Activated CD4-positive, alpha-beta T cell treated with anti-CD3 and anti-CD28 coated beads, Interleukin-2, amount 10 ng/mL, durations not matched to agents 24 days and 14 days (primary cell): ENCODE measurements at places on chromosomes 3 and 15. TPM values are rescaled to one million over a fixed set of nuclear protein-coding genes. Genes with fewer than 3 reads are reported as not detected.
A peak's percentile ranks its signal among the peaks of the same experiment; 100 is the strongest.

RRP9 gene
- 92.3 and 95.5 TPM in 2 replicates for total RNA-seq

DISP2 gene
- 0.02 and 0.05 TPM in 2 replicates for total RNA-seq

SCN11A gene
- total RNA-seq: not detected in 2 replicates

GPR149 gene
- not detected in 2 replicates for total RNA-seq

NMNAT3 gene
- total RNA-seq: 0.73 and 1.0 TPM in 2 replicates

GP5 gene
- 0.12 and 0.26 TPM in 2 replicates for total RNA-seq

GPR62 gene
- not detected in 2 replicates for total RNA-seq

GUCA1C gene
- total RNA-seq: not detected in 2 replicates

ADGRG7 gene
- not detected in 2 replicates for total RNA-seq

GRCh38 chr3:120192579-120192978, 92.4 kb downstream of the GPR156 start:
- H3K27ac ChIP-seq: no peak overlapping the region
- H3K4me1 ChIP-seq: no peaks in the 10 kb centered on the region
- no peak for DNase-seq
- H3K27me3 ChIP-seq: peaks cover 5% of the 10 kb centered on the region
- H3K36me3 ChIP-seq: no peaks in the 10 kb centered on the region

GRCh38 chr3:156693166-156693565, 18.8 kb downstream of the TIPARP start:
- peaks cover 60% of the 10 kb centered on the region for H3K36me3 ChIP-seq
- H3K27me3 ChIP-seq: no peaks in the 10 kb centered on the region
- peaks cover 49% of the 10 kb centered on the region for H3K4me1 ChIP-seq
- H3K4me3 ChIP-seq: no peak overlapping the region
- DNase-seq: no peak
- H3K27ac ChIP-seq: no peak overlapping the region

DNA sequence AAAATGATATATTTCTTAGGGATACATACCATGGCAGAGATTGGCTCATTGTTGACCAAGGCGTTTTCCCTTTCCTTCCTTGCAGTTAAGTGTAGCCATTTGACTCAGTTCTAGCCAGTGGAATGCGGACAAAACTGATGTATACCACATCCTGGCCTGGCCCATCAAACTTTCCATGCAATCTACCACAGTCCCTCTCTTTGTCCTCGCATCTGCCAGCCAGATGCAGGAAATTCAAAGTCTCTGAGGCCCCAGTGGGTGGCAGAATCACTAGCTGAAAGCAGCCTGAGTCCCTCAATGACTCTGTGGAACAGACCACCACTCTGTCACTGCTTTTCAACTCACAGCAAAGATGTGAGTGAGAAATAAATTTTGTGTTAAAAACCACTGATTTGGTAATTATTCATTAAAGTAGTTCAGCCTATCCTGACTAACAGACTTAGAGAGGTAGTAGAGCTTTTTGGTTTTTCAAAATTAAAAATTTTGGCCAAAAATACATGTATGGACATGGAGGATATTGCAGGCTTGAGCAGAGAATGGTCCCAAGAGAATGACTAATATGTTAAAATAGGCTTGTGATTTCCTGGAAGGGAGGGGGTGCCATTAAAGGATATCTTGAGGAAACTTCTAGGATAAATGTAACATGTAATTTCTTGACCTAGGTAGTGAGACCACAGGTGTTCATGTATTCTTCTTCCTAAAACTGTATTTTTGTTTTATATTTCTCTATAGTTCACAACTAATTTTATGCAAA, 10.9 kb downstream of the LRRFIP2 start:
- H3K4me1 ChIP-seq: peaks cover 23% of the 10 kb centered on the region
- no peaks in the 10 kb centered on the region for H3K27me3 ChIP-seq
- H3K4me3 ChIP-seq: peak overlapping the region; percentile 58
- peaks cover 32% of the 10 kb centered on the region for H3K36me3 ChIP-seq

DNA sequence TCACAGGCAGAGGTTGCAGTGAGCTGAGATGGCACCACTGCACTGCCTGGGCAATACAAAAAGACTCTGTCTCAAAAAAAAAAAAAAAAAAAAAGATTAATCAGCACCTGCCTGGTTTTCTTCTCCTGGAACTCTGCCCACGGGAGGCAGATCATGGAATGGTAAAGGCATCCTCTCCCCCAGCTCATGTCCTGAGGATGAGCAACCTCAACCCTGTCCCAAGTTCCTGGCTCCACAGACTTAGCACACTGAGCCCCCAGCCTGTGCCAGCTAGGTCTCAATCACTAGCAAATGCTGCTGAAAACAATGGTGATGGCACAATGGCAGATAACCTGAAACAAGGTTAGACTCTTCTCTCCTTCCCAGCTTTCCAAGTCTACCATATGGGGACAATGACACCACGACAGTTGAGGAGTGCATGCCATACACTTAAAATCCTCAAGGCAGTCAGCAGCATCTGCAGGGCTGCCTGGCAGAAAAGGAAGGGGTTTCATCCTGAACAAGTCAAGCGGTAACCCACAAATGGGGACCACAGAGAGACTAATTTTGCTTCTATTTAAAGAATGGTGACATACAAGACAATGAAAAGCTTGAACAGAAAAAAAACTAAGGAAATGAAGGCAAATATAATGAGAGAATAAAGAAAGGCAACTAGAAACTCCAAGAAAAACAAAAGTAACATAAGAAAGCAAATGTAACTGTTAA, 4.8 kb downstream of the CLN6 start:
- peak overlapping the region; percentile 30 for H3K27ac ChIP-seq
- peaks cover 24% of the 10 kb centered on the region for H3K36me3 ChIP-seq
- H3K4me1 ChIP-seq: peaks cover 34% of the 10 kb centered on the region

DNA sequence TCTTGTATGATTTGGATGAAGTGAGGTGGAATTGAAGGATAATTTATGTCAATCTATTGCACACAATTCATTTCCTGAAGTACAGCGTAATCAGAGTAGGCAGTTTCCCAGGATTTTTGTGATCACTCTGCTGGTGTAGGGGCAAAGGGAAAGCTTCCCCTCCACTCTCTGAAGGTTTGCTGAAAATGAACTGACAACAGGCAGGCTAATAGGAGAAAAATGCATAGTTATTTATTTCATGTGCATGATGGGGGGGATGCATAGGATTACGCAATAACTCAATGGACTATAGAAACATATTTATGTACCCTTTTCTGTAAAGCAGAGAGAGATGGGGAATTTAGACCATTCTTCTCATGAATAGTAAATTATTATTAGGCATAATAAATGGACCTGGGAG, 872.9 kb downstream of the NAALADL2 start:
- no peaks in the 10 kb centered on the region for H3K36me3 ChIP-seq
- no peak overlapping the region for H3K27ac ChIP-seq
- H3K27me3 ChIP-seq: no peaks in the 10 kb centered on the region
- no peaks in the 10 kb centered on the region for H3K4me1 ChIP-seq

- no peak overlapping the region for H3K4me3 ChIP-seq
- H3K27me3 ChIP-seq: peaks cover 8% of the 10 kb centered on the region
- H3K27ac ChIP-seq: no peak overlapping the region
- H3K36me3 ChIP-seq: no peaks in the 10 kb centered on the region
Measured at GRCh38 chr3:8635125-8635524, 9.5 kb downstream of the SSUH2 start.

DNA sequence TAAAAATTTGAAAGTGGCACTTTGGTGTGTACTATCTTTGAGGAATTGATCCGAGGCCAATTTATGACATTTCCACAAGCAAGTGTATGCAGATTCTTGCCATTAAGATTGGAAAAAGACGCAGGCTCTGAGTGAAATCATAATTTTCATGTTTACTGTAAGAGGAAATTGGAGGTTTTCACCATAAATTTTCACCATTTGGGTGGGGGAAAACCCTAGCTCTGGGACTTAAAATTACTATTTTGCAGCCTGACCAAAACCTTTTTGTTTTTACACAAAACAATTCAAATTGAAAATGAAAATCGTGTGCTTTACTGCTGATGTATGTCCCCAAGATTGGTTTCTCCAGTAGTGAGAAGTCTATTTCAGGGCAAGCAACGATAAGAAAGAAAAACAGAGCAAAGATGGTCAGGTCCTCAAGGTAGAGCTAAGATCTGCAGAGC, 282.6 kb downstream of the FOXP1 start:
- peaks cover 16% of the 10 kb centered on the region for H3K36me3 ChIP-seq
- peak overlapping the region; percentile 67 for H3K4me3 ChIP-seq
- H3K27me3 ChIP-seq: peaks cover 36% of the 10 kb centered on the region
- peak overlapping the region; percentile 91 for H3K27ac ChIP-seq

GRCh38 chr3:42184651-42185443, 81.1 kb downstream of the CCK start:
- no peak for DNase-seq
- peaks cover 2% of the 10 kb centered on the region for H3K4me1 ChIP-seq
- H3K4me3 ChIP-seq: no peak overlapping the region
- no peaks in the 10 kb centered on the region for H3K27me3 ChIP-seq
- no peak overlapping the region for H3K27ac ChIP-seq

- DNase-seq: no peak
- H3K4me1 ChIP-seq: peaks cover 4% of the 10 kb centered on the region
- H3K4me3 ChIP-seq: no peak overlapping the region
- H3K36me3 ChIP-seq: no peaks in the 10 kb centered on the region
Measured at GRCh38 chr15:69513450-69513960, 60.9 kb downstream of the RPLP1 start.

GRCh38 chr3:67706934-67707333, 52.5 kb upstream of the SUCLG2 start:
- H3K4me3 ChIP-seq: no peak overlapping the region
- H3K4me1 ChIP-seq: no peaks in the 10 kb centered on the region
- no peak overlapping the region for H3K27ac ChIP-seq
- no peaks in the 10 kb centered on the region for H3K36me3 ChIP-seq
- no peak for DNase-seq
- H3K27me3 ChIP-seq: peaks cover 3% of the 10 kb centered on the region

GRCh38 chr3:141303481-141304223, 64.7 kb upstream of the ZBTB38 start:
- H3K4me1 ChIP-seq: peaks cover 35% of the 10 kb centered on the region
- no peak overlapping the region for H3K4me3 ChIP-seq
- H3K36me3 ChIP-seq: peaks cover under 1% of the 10 kb centered on the region
- H3K27me3 ChIP-seq: peaks cover 1% of the 10 kb centered on the region
- H3K27ac ChIP-seq: no peak overlapping the region
- DNase-seq: peak; percentile 91

DNA sequence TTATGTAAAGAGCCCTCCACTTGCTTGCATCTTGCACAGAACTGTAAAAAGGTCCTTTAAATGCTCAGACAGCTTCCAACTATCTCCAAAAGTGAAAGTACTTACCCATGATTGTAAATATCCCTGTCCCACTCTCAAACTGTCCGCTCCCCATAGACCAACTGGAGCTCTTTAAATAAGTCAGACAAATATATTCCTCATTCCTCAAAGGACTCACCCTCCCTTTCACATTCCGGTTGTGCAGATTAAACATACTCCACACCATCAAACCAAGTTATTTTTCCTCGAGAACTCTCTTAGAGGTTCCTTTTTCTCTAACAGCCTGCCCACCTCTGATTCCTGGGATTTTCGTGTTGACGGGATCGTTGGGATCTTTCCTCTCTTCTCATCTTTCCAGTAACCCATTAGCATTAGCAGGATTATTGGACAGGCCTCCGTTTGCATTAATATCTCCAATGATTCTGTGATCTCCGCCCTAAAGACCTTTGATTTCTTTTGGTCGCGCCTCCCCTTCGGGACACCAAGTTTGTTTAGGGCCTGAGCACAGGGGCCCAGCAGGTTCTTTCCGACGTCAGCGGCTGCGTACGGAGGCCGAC, 763 bp downstream of the GOLGB1 start:
- peaks cover 16% of the 10 kb centered on the region for H3K27me3 ChIP-seq
- H3K36me3 ChIP-seq: no peaks in the 10 kb centered on the region
- DNase-seq: peak; percentile 73
- H3K4me3 ChIP-seq: no peak overlapping the region
- peaks cover 9% of the 10 kb centered on the region for H3K4me1 ChIP-seq

- no peak overlapping the region for H3K4me3 ChIP-seq
- no peaks in the 10 kb centered on the region for H3K4me1 ChIP-seq
- H3K27me3 ChIP-seq: peaks cover 7% of the 10 kb centered on the region
Measured at GRCh38 chr15:80563372-80563997, 131.6 kb upstream of the ABHD17C start.

DNA sequence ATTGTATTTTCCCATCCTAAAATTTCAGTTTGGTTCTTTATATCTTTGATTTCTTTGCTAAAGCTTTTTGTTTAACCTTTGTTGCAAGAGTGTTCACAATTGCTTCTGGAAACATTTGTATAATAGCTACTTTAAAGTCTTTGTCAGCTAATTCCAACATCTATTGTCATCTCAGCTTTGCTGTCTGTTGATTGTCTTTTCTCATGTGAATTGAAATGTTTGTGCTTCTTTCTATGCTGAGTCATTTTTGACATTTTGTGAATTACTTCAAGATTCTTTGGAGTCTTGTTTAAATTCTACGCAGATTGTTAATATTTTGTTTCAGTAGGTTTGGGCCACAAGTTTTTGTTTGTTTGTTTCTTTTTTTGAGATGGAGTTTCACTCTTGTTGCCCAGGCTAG, 73.2 kb downstream of the SUCNR1 start:
- H3K4me3 ChIP-seq: no peak overlapping the region
- H3K36me3 ChIP-seq: no peaks in the 10 kb centered on the region
- DNase-seq: no peak
- H3K4me1 ChIP-seq: no peaks in the 10 kb centered on the region
- H3K27me3 ChIP-seq: peaks cover 33% of the 10 kb centered on the region

DNA sequence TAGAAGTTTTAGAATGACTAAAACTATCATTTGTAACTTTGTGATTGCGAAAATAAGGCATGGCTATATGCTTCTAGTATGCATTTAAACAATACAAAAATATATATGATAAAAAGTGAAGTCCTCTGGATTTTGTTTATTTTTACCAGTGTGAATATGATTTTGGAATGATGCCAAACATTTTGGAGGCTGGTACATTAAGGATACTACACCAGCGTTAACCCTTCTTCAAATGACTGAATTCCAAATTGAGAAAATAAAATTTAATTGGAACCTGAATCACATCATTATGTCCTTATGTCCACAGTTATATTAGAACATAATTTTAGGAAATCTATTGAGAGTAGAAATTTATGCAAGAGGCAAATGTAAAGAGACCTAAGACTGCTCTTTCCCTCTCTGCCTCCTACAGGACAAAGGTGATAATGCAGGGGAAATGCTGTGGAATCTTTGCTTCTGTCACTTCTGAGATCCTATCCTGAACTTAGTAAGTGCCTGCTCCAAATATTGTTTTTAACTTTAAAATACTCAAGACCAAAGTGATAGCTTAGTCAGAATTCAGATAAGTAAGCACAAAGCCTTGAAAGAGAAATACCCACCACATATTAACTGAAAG, 121.1 kb upstream of the NANOGP8 start:
- H3K36me3 ChIP-seq: no peaks in the 10 kb centered on the region
- no peak overlapping the region for H3K4me3 ChIP-seq
- no peaks in the 10 kb centered on the region for H3K4me1 ChIP-seq

DNA sequence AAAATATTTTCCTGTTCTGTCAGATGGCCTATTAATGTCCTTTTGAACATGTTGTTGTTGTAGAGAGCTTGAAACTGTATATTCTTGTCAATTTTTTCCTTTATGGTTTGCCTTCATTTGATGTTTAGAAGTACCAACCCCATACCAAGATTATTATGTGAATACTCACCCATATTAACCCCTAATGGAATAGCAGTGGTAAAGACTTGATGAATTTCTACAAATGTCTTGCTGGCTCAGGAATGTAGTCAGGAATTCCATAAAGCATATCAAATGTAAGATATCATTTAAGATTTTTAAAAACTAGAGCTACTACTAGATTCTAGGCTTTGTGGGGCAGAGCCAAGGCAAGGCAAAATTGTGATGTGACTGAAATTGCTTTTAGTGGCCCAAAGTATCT, 30.0 kb downstream of the MYO5A start:
- no peak overlapping the region for H3K4me3 ChIP-seq
- peaks cover 15% of the 10 kb centered on the region for H3K4me1 ChIP-seq
- H3K27ac ChIP-seq: no peak overlapping the region
- H3K27me3 ChIP-seq: no peaks in the 10 kb centered on the region
